ENCODE measurements at places on chromosomes 6 and 20.

DNA sequence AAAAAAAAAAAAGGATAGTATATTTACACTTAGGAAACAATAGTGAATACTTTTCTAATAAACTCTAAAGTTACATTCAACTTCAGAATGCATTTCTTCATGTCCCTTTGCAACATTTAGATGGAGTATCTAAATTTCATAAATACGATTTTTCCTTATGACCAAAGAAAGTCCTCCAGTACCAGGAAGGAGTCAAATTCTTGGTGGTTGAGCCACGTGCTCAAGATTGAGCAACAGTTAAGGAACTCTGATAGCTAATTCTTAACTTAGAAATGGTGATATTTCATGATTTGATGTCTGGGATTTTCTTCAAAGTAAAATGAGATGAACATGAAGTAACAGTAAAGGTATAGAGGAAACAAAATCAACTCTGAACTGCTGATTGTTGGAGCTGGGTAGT lies 92.7 kb downstream of the SASH1 start:
- DNase-seq = no peak

DNA sequence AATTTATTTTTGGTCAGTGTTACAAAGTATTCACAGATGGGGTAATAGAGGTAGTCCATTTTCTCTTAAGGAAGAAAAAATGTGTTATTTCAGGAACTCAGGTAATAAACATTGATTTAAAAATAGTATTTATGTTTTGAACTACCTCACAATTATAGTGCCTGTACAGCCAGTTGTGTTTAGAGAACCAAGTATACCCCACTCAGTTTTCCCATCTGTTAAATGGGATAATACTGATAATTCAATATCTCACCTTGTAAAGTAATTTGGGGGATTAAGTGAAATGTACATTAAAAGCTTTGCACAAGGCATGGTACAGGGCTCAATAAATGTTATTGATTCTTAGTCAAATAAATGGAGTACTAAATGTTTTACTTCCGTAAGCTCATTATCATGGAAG lies 4.7 kb downstream of the ZNF451 start:
- DNase-seq = no peak

DNA sequence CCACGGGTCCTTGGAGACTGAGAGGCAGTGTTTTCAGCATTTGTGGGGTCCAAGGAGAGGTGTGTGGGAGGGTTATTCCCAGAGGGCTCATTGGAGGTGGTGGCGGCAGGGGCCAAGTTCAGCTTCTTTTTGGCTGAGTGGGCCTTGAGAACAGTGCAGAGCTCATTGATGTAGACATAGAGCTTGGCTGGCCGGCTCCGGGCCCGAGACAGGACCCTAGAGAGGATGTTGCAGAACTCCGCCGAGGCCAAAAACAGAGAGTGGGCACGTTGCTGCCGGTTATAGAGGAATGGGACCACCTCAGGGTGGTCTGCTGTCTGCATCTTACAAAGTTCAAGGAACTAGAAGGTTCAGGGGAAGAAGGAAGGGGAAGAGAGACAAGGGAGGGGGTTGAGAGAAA lies 3.7 kb upstream of the ZBTB22 start:
- DNase-seq = no peak

- no peak for DNase-seq
These were observed 7.1 kb downstream of the CABLES2 start for GRCh38 chr20:62400021-62400420.

DNA sequence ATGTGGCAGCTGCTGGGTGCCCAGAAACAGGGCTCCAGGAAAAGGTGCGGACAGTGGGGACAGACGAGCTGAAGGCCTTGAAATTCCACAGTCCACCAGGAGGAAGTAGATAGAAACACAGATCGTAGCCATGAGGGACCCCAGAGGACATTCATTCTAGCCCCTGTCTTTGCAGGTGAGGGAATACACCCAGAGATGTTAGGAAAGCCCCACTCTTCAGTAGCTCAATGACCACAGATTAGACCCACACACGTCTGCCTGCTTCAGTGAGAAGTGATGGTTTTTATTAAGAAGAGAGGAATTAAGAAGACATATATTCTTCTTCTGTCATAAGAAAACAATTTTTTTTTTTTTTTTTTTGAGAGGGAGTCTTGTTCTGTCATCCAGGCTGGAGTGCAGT lies 123.0 kb downstream of the MAP3K7 start:
- no peak for DNase-seq

GRCh38 chr6:156395276-156395675 lies 381.9 kb upstream of the ARID1B start:
- DNase-seq = no peak

GRCh38 chr6:101015541-101015940 lies 134.4 kb upstream of the ASCC3 start:
- no peak for DNase-seq

GRCh38 chr20:23419995-23420901 lies 1.0 kb downstream of the NAPB start:
- DNase-seq = no peak

DNA sequence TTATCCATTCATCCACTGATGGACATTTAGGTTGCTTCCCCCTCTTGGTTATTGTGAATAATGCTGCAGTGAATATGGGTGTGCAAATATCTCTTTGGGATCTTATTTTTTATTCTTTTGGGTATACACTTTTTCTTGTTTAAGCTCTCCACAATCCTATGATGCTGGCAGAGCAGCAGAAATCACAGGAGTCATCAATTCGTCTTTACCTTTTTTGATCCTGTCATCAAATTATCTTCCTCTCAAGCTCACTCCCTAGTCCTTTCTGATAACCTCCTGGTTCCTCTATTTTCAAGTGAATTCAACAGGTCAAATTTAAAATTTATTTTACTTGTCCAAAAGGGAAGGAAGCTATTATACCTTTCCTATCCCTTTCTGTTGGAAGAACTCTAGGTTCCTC lies 89.1 kb downstream of the PLCG1 start:
- no peak for DNase-seq

GRCh38 chr6:1396952-1397868 lies 7.8 kb downstream of the FOXF2 start:
- peak; percentile 73 for DNase-seq

DNA sequence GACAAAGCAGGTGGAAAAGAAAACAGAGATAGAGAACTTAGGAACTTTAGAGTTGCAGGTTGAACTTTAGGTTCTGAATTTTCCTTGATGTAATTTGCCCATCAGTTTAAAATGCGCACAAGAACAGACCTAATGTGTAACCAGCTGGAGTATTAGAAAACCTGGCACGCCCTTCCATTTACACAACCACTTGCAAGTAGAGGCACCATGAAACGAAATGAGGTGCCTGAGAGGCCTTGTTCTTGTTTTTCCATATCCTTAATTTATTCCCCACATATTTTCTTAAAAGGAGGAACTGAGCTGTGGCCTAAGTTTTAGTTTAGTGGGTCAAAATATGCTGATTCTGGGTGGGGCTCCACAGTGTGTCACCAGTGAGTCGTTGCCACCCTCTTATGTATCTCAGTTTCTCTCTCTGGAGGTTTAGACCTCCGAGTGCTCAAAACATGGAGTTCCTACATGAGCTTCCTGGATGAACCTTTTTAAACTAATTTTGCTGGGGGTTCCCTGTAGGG lies 17.2 kb upstream of the IL22RA2 start:
- DNase-seq = no peak

GRCh38 chr6:165678429-165678828 lies 15.4 kb upstream of the PDE10A start:
- no peak for DNase-seq

DNA sequence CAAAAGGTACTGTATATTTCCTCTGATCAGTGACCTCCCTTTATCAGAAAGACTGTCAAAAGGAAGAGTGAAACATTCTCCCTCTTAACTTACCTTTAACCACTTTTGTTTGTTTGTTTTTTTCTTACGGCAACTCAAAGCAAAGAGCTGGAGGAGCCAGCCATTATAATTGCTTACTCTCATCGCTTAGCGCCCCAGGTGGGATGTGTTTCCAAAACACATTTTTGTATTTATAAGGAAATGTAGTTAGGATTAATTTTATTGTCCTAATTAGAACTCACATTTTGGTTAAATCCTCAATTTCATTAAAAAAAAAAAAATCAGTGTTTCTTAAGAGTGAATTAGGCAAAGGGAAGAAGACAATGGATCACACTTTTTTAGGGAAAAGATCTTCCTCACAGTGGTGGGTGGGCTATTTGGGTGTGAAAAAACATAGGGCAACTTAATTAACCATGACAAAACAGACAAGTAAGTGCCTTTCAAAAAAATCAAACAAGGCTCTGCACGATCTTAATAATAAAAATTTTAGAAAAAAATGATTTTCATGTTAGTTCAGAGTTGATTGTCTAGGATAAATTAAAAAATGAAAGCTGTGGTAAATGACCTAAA lies 1.2 kb upstream of the PHACTR2 start:
- no peak for DNase-seq

GRCh38 chr20:61566691-61567090 lies 314.6 kb downstream of the CDH4 start:
- DNase-seq = no peak

GRCh38 chr6:100300221-100300736 lies 164.4 kb downstream of the SIM1 start:
- DNase-seq = no peak

DNA sequence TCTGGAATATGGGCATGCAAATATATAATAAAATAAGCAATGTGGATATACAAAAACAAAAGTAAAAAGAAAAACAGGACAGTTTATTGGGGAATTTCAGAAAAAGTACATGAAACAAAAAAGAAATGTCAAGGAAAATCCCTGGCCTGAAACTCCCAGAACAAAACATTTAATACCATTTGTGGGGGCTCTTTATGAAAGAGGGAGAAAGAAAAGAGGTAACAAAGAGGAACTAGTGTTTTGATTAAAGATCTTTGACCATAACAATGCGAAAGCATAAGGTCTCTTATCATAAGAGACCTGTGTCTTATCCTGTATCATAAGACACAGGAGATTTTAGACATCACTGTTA lies 88.6 kb upstream of the ARID1B start:
- no peak for DNase-seq

- no peak for DNase-seq
These were observed 735 bp downstream of the SOBP start for GRCh38 chr6:107490566-107491137.

DNA sequence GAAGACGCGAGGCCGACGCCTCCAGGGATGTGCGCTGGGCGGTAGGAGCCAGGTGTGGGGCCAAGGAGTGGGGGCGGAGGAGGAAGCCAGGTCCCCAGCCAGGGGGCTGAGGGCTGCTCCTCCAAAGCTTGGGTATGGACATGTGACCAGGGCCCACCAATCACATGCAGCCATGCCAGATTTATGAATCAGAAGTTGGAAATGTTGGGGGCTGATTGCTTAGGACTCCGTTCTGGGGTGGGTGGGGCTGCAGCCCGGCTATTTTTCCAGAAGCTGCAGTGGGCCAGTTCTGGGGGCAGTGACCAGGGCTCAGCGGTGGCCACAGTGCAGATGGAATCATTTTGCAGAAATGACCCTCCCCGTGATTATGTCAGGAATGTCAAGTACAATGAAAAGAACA lies 96.0 kb downstream of the CEBPB start:
- no peak for DNase-seq

DNA sequence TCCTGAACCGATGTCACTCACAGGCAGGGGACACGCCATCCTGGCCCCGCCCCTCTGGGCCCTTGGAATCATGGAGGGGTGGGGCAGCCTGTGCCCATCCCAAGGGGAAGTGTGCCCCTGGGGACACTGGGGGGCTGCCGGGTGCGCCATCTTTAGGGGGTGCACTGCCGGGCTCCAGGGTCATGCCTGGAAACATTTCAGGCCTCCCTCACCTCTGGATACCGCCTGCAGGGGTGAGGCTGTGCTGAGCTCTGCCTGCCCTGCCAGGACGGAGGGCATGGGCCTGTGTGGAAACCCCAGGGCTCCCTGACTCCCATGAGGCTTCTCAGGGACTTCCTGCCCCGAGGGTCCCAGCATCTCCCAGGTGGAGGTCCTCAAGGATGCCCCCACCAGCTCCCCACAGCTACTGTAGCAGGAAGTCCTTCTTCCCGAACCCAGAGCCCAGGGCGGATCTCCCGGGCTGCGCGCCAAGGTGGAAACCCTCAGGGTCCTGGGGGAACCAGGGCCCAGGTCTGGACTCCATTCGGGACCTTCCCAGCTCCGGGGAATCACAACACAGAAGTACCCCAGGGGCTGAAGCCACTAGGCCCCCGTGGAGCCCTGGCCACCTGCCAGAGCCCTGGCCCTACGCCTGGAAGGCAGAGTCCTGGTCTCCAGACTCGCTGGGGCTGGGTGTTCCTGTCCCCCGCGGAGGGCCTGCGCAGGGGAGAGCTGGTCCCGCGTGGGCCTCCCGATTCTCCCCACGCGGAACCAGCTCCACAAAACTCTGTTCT lies 15.6 kb downstream of the CHRNA4 start:
- DNase-seq = no peak

DNA sequence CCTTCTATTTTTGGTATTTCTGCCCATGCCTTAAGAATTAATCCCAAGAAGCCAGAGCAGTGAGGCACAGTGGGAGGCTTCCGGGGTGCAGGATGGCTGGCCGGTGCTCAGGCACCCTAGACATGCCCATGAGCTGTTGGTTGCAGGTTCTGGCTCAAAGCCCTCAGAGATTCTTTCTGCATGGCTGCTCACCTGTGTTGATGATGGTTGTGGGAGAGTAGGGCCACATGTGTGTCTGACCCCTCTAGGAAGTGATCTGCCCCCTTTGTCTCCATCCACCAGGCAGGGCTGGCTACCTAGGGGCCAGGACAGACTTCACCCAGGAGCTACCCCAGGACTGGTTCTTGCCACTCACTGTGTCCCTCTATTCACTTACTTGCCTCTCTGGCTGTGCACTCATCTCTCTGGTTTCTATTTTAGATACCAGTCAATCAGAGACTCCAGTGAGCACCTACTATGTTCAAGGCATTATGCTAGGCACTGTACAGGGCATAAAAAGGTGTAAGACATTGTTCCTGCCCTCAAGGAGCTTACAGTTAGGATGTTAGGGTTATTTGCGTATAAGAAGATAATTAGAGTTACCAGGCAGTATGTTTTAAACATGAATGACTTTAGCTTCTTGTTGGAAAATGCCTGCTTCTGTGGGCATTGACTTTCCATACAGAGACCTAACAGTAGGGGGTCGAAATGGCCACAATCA lies 16.8 kb downstream of the CD83 start:
- no peak for DNase-seq

DNA sequence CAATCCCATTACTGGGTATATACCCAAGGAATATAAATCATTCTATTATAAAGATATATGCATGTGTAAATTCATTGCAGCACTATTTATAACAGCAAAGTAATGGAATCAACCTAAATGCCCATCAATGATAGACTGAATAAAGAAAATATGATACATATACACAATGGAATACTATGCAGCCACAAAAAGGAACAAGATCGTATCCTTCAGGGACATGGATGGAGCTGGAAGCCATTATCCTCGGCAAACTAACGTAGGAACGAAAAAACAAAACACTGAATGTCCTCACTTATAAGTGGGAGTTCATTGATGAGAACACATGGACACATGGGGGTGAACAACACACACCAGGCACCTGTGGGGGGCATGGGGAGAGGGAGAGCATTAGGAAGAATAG lies 156.7 kb downstream of the RNGTT start:
- no peak for DNase-seq
